ENCODE measurements at places on chromosomes 12 and 14.

DNA sequence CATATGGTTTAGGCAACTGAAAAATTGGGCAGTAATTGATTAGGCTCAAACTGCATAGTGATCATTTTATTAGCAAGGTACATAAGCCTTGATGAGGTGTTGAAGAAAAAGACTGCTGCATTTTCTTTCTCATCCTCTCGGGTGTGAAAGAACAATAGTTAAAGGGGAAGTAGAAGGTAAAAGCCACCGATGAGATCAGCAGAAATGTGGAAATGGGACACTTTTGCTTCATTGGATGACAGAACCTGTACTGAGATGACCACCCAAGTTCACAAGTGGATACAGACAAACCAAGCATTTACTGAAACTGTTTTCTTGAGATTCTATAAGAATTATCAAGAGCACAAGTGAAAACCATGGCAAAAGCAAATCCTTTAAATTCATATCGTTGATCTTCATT lies 184.0 kb downstream of the TMX1 start:
- no peak for DNase-seq

DNA sequence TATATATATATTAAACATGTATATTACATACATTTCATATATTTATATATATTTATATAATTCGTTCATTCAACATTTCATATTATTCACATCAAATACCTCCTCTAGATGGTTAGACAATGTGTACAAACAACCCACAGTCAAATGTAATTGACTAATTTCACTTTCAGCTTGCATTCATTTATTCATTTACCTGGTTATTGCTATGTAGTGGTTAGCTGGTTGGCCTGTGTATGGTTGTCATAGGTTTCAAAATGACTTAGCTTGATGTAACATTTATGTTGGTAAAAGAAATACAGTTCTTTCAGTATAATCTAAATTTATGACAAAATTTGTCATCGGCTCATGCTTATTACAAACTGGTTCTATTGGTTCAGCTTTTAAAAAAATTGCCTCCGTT lies 389 bp downstream of the OR4K13 start:
- no peak for DNase-seq

- no peak for DNase-seq
Measured at GRCh38 chr12:48601013-48601756, 31.3 kb upstream of the LALBA start.

GRCh38 chr12:132617822-132618682 lies 524 bp upstream of the P2RX2 start:
- no peak for DNase-seq

DNA sequence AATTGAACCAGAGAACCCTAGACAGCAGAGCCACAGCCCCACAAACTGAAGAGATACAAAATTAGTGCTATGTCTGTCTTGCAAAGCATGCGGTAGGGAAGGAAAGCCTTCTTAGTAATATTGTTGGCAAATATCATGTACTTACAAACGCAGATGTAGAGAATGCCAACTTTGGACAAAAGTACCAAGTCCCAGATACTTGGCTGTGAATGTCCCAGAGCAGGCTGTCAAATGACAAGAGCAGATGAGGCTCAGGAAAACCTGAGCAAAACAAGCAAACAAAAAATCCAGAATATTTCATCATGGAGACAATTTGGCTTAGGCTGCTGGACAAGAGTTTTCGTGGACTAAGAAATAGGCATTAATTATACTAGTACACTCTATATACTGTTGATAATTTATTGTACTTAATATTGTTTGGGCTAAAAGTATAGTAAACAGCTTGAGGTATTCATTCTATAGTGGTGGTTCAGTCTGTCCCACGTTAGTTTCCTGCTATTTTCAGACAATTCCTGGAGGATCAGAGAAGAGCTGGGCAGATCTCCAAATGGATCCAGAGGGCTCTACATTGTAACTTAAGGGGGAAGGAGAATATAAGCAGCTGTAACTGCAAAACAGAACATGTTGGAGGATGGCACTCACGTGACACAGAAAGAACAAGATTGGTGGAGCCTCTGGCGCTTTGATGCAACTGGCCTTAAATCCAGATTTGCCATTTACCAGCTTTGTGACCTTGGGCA lies 329.8 kb downstream of the ATP23 start:
- DNase-seq, result no peak

DNA sequence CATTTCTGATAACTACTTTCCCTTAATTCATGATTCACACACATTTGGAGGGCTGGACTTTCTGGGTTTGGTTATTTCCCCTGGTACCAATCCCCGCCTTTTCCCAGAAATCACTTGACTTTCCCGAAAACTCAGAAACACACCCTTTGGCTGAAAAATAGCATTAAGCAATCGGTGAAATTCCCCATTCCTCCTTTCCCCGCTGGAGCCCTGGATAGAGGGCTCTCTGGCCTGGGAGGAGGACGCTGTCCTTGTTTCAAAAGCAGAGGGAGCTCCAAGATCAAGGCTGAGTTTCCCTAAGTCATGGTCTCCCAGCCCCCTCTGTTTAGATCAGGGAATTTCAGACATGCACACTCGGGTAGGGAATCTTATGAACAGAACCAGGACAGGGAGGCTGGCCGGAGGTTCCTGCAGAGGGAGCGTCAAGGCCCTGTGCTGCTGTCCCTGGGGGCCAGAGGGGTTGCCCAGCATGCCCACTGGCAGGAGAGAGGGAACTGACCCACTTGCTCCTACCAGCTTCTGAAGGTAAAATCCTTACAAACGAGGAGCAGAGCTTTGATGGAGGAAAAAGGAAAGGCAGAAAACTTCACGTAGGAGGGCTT lies at the start of gene C1S:
C1S (plus strand) TSS at position 366 of the 602 bp plus-strand sequence. CDS start 1,195 bp downstream, outside the sequence.
- DNase-seq, result no peak

DNA sequence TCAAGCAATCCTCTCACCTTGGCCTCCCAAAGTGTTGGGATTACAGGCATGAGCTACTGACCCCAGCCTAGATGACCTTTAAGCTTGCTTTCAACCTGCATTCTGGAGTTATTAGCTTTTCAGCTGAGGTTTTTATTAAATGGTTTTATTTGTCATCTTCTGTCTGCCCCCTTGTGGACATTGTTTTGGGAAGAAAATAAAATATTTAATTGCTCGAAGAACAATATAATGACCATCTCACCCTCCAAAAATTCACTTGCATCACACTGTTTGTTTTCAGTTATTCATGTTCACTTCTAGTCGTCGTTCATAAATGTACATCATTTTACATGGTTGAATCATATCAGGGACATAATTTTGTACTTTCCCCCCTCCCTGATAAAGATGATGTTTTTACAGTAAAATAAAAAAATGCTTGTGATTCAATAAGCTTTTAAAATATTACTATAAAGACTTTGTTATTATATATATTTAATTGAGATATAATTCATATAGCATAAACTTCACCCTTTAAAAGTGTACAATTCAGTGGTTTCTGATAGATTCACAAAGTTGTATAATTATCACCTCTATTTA lies 10.1 kb upstream of the SPATS2 start:
- DNase-seq, result no peak

DNA sequence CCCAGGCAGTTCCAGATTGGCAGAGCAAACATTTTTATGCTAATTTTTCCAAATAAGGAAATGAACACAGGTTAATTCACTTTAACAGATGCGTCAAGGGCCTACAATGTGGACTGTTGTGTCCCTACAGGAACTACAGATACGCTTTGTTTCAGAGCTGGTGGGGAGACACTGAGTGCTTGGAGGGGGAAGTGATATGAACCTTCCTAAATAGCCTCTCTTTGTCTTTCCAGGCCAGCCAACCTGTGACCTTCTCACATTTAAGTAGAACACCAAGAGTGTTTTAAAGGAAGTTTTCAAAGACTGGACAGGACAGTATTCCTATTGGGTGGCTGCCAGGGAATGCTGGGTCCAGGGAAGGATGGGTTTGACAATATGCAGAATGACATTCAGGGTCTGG lies 141.3 kb downstream of the ZNF664 start:
- no peak for DNase-seq

DNA sequence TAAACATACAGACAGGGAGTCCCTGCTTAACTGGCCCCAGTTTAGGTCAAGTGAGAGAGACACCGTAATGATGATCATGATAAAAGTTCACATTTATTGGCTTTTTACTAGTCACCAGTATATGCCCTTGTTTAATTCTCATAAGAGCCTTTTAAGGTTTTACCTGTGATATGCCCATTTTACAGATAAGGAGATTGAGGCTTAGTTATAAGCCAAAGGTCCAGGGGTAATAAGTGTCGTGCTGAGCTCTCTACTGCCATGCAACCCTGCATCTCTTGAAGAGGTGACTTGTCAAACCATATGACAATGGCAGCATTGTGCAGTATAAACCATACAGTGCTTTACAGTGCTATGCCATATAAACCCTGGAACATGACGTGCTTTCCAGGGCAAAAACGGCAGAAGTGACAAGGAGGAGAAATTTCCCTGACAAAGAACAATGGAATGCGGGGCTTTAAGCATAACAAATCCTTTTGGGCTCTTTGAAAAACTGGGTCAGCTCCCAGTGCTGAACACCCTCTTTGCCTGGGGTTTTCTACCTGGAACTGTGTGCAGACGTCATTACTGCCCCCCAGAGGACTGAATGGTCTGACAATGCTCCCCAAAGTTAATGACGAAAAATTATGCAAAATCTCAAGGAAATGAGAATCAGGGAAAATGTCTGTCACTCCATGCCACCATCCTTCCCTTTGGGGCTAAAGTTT lies 59.7 kb upstream of the C14orf132 start:
- no peak for DNase-seq

GRCh38 chr12:7369274-7369729 lies 65.4 kb downstream of the ACSM4 start:
- no peak for DNase-seq

DNA sequence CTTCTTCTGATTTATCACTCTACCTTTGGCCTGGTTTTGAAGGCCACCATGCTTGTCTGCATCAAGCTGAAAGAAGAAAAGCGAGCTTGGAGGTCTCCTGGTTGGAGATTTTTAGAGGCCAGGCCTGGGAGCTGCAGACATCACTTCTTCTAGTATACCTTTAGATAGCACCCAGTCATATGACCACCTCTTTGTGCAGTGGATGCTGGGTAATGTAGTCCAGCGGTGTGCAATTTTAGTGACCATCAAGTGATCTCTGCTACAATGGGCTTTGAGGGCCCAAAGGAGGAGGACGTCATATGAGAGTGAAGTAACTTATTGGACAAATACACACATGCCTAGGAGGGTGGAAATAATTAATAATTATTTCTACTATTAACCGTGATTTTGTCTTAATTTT lies 15.2 kb upstream of the WNT5B start:
- DNase-seq, result no peak

Data from activated T-cell treated with anti-CD3 and anti-CD28 coated beads for 48 hours (primary cell).